ENCODE measurements at places on chromosomes 12 and 14. TPM values are rescaled to one million over a fixed set of nuclear protein-coding genes. Genes with fewer than 3 reads are reported as not detected.

- DNase-seq: peak; percentile 66
These were observed 118.2 kb downstream of the AACS start for GRCh38 chr12:125183187-125184067.

GRCh38 chr12:12357719-12358461, 1.0 kb downstream of the BORCS5 start:
- DNase-seq: no peak

PTGDR gene
- total RNA-seq: not detected

OTOGL gene
- total RNA-seq: 0.28 TPM

GRCh38 chr14:20436363-20436755, 393 bp upstream of the KLHL33 start:
- peak; percentile 75 for DNase-seq

DNA sequence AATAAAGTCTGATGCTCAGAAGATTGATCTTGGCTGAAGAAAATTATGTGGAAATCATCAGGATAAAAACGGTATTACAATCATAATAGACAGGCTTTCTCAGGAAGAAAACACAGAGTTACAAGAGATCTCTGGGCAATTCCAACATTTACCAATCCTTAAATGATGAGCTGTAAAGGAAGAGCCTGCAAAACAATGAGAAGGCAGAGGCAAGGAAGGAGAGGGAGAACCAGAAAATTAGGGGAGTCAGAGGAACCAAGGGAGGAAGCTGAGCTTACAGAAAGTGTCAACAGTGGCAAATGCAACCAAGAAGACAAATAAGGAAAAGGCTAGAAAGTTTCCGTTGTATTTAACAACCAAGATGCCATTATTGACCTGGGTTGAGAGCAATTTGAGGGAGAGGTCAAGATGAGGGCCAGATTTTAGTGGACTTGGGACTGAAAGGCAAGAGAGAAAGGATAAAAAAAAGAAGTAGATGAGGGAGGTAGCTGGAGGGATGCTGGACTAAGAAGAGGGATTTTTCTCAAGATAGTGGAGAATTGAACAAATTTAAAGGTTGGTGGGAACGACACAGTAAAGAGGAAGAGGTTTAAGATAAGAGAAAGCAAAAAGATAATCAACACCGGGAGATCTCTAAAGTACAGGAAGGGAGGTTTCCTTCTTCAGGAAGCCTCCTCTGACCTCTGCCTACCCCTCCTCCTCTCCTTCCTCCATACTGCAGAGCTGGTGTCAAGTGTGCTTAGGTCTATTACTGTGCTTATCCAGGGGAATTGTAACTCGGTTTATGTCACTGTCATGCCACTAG, 116.9 kb downstream of the DUSP6 start:
- no peak for DNase-seq

DNA sequence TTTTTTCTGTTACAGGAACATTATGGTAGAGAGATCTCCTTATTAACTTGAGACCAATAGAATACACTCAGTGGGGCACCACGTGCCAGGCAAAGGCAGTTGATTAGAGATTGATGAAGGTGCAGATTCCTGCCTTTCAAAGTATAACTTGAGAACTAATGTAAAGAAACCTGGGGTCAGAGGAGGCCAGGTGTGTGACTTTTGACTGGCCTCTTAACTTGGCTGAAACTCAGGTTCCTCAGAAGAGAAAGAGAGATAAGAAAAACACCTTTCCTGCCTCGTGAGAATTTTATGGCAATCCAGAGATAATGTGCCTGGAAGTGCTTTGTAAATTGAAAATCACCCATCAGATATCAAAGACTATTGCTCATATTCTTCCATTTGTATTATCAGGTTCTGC, 110.7 kb upstream of the GZMB start:
- no peak for DNase-seq

PMCH gene
- total RNA-seq: not detected

REP15 gene
- total RNA-seq: 2.5 TPM

DNA sequence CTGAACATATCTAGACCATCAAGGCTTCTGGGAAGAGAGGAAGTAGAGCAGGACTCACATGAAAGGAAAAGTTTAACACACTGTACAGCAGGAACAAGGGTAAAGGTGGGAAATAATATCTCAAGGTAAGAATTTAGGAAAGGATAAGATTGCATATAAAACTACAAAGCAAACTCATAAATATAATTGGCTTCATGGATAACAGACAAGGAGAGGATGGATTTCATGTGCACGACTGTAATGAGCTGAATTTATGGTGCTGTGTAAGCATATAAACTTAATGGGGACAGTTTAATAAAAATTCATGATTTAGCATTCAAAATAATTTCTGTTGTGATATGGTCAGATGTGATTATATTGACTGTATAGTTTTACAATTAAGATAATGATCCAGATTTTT, 298.0 kb downstream of the GXYLT1 start:
- no peak for DNase-seq

DNA sequence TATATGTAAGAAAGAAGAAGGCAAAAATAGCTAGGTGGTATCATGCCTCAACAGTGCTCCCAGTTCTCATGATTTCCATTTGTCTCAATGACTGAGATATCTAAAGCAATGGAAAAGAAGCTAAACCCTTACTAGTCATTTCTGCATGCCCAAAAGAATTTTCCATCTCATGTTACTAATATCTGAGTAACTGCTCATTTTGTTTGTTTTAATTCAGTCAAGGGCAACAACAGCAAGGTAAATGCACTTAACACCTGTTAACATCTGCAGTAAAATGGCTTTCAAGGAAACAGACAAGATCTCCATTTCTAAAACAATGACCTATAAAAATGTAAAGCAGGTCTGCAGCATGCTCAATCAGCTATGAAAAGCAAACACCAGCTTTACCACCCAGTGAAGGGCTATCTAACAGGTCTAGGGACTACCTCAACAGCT, 19.4 kb upstream of the SELPLG start:
- DNase-seq: no peak

GRCh38 chr14:99734406-99735051, 50.4 kb downstream of the CYP46A1 start:
- DNase-seq: no peak

DNA sequence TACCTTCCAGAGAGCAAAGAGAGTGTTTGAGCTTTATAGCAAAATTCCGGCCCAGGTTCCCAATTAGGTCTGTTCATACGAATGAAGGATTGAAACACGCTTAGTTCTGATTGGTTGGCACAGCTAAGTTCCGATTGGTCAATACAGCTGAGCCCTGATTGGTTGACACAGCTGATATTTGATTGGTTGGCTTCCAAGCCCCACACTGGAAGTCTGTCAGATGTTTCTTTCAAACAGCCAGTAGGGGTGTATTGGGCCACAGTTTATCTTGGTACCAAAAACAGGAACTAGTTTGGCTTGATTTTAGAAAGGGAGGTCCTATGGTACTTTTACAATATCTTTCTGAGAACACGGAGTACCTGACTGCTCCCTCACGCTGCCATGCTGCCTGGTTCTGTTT, 93.4 kb downstream of the CAND1 start:
- no peak for DNase-seq

SDSL gene
- total RNA-seq: 6.3 TPM
